Fibroblast of skin of abdomen (primary cell): ENCODE measurements at places on chromosomes 5 and 9.
A peak's percentile ranks its signal among the peaks of the same experiment; 100 is the strongest.

DNA sequence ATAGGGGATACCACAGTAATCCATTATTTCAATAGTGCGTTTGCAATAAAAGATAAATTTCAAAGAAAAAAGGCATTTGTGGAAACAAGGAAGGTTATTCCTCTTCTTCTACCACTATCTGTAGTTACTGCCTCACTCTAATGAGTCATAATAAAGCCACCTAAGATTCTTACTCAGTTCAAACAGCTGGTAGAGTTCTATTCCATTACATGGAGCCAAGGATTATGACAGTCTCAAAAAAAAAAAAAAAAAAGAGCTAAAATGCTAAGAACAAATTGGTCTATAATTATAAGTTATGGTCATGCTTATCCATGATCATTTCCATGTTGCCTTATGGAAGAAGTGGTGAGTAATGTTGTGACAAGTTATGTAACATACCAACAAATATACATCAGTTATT lies 46.3 kb downstream of the DENND1A start:
- no peak for DNase-seq

DNA sequence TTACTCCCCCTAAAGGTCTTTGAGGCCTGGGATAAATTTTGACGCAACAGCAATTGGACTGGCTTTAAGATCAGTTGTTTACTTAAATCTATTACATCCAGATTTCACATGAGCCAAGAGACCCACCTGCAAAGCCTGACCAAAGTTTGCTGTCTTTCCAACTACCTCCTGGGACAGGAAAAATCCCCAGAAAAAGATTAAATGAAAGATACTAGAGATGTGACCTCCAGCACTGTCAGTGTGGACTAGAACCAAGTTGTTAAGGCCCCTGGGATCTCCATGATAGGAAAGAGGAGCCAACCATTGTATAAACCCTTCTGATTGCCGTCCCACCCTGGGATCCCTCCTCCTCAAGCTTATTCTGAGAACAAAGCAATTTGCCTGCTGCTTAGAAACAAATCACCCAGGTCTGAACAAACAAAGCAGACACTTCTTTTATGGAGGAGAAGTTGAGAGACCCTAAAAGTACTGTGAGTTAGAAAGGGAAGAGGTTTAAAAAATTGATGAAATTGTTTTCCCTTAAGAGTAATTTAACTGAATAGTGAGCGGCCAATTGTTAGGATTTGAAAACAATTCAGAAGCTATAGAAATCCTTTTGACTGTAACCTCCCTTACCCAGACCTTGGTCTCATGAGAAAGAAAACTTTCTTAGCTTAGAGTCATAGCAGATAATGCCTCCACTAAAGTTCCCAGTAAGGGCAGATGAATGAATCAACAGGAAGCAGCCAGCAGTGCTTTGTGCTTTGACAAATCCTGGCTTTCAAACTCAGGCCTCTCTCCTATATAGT lies 255.2 kb downstream of the TMEM167A start:
- no peak for DNase-seq

DNA sequence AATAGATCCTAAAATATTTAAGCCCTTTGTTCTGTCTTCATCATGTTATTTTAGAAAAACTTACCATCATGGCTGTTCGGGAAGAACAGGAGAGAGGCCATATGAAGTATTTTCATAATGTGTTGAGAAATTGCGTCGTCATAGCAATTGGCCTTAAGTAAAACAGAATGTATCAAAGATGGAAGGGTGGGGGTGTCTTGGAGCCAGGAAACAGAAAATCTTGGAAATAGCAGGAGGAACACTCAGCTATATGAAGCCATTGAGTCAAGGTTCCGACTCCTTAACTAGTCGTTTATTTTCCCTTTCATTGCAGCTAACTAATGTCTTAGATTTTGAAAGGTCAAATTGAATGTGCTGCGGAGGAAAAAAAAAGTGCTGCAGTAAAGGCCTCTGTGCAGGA lies 1.3 kb downstream of the SPTAN1 start:
- peak; percentile 70 for DNase-seq

DNA sequence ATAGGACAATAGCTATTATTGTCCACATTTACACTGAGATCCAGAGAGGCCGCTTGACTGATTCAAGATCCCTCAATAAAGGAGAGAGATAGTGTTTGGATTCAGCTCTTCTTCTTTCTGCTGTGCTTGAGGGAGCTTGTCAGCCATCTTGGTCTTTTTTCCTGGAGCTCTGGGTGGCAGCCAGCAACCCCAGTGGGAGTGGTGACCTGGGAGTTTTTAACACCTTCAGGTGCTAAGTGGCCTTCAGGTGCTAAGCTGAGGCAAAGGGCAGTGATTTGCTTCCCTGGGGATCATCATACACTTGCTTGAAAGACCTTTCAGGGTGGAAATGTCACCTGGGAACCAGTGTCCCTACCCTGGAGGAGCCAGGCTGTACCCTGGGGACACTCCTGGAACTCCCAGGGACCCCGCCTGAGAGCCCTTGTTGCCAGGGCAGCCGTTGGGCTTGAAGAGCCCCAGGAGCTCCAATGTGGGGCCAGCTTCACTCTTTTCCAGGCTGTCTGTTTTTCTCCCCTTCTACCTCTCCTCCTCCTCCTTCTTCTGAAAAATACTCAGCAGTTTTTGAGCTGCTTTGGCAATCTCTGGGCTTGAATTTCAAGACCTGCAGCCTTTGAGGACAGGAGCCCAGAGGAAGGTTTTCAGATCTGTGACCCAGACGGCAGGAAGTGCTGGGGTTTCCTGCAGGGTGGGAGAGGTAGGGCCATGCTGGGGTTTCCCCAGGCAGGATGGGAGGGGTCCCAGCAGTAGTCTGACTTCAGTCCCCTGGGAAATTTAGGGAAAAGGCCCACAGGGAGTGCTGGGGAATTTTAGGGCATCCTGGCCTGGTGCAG lies 59.7 kb downstream of the FGF18 start:
- no peak for DNase-seq

GRCh38 chr5:38921174-38921573 lies 75.4 kb downstream of the OSMR start:
- DNase-seq, result no peak
